ENCODE measurements at places on chromosomes 12 and 14.

- no peak for DNase-seq
Observed at GRCh38 chr14:30312214-30312613, 246.7 kb upstream of the G2E3 start.

GRCh38 chr12:14213542-14213941 lies 151.9 kb upstream of the ATF7IP start:
- DNase-seq: no peak

DNA sequence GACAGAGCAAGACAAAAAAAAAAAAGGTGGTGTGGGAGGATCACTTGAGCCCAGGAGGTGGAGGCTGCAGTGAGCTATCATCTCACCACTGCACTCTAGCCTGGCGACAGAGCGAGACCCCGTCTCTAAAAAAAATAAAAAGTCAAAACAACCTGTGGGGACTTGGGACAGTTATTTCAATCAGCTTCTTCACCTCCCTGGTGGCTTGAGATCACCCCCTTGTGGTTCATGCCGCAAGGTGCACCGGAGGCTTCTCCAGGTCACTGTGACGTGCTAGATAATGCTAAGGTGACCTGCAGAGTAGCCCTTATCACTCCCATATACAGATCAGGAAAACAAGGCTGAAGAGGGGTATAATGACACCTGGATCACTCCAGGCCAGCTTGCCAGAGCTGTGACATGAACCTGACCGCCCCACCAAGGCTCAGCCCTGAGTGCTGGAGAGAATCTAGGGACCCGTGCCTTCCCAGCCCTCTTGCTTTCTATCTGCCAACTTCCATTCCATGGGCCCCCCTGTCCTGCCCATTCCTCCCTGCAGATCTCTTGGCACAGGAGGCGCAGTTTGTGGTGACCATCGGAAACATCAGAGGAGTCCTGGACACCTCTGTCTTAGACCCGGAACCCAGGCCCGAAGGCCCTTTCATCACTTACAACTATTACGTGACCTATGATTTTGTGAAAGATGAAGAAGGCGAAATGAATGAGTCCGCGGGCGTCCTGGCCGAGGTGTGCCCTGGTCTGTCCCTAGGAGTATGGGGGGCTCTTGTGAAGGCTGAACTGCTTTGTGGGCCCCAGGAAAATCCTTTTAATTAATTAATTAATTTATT lies 8.1 kb downstream of the LRRC43 start:
- peak; percentile 54 for DNase-seq

DNA sequence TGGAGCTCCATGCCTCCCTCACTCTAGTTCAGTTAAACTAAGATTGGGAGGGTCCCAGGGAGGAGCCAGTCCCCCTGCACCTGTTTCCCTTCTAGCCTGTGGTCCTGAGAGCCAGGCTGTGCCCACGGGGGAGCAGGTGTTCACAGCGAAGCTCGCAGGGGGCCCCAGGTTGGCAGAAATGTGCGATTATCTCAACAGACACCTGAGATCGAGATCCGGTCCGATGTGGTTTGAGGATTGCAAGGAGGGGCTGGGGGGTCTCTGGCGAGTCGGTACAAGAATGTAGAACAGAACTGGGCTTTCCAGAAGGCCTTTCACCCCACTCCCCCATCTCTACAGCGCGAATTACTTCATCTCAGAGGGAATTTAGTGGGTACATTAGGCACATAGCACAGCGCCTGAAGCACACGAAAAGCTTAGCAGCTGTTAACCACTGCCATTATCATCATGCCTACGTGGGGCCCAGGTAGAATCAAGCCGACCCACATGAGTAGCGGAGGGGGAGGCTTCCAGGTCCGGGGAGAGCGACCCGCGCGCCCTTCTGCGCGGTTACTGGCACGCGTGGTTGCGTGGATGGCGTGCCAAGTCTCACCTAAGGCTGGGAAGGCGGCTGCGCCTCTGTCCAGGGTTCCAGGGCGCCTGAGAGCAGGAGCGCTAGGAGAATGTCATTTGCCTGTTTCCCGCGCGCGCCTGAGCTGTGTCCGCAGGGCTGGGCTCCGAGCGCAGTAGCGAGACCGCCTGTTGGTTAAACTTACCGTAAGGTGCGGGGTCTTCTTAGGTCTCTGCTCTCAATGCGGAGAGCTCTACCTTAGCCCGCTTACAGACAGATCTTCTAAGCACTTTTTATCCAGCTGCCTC lies 1539.5 kb upstream of the TMEM132C start:
- DNase-seq: no peak

DNA sequence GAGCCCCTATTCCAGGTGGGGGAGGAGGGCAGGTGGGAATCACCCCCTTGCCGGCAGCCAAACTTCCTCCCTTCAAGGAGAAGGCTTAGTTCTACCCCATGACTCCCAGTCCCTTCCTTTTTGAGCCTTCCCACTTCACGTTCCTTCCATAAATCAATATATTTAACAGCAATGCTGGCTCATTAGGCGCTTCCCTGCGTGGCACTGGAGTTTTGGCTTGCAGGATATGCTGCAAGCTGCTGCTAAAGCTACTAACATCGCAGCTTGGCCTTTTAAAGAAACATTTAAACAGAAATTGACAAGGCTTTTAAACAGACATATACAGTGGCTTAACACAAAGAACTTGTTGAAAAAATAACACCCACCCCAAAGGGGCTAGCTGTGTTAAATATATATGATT lies 308.0 kb upstream of the FKBP4 start:
- no peak for DNase-seq

DNA sequence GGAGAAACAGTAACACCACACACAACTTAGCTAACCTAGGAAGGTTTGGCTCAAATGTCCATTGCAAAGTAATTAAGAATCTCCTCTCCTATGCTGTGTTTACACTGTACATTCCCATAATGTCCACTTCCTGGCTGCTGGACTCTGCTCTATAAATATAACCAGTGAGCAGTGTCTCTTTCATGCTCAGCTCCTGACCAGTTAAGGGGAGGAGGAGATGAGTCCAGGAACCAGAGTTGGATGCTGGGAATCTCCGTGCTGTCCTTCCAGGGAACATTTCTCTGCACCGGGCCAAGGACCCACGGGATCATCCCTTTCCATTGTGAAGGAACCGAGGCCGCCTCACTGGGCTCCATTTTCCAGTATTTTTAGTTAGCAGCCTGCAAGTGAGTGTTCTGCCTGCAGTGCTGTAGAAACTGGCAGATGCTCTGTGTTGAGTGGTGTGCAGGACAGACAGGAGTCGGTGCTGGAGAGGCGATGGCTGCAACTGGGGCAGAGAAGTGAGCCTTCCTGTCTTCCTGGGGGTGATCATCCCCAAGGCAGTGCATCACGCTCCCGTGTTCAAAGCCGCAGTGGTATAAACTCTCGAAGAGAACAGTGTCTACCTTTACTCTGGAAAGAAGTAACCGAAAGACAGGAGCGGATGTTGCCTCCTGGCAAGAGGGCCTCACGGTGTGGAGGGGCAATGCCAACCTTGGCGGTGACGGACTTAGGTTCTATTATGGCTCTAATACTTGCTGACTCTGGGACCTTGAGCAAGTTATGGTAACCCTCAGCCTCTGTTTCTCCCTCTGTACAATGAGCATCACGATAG lies 195.5 kb downstream of the CACNA1C start:
- DNase-seq: no peak

GRCh38 chr12:53998900-53999236 lies 1.1 kb upstream of the HOXC9 start:
- no peak for DNase-seq

DNA sequence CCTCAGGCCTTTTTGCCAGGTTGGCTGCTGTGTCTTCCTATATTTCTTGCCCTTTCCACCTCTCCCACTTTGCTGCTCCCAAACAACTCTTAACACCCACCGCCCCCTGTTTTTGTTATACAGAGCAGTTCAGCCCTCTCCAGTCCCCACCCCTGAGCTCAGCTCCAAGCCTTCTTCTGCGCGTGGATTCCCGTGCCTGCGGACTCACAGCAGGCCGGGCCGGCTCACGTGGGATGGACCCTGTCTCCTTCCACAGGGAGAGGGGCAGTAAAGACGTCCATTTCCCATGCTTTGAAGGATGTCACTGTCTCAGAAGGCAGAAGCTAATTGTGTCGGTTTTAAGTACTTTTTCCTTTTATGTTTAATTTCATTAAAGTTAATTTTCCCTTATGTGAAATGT lies 139.4 kb downstream of the CACNA1C start:
- no peak for DNase-seq

GRCh38 chr14:98926146-98926545 lies 345.9 kb downstream of the BCL11B start:
- no peak for DNase-seq

GRCh38 chr14:52380294-52380693 lies 66.2 kb downstream of the PTGER2 start:
- DNase-seq: peak; percentile 53

DNA sequence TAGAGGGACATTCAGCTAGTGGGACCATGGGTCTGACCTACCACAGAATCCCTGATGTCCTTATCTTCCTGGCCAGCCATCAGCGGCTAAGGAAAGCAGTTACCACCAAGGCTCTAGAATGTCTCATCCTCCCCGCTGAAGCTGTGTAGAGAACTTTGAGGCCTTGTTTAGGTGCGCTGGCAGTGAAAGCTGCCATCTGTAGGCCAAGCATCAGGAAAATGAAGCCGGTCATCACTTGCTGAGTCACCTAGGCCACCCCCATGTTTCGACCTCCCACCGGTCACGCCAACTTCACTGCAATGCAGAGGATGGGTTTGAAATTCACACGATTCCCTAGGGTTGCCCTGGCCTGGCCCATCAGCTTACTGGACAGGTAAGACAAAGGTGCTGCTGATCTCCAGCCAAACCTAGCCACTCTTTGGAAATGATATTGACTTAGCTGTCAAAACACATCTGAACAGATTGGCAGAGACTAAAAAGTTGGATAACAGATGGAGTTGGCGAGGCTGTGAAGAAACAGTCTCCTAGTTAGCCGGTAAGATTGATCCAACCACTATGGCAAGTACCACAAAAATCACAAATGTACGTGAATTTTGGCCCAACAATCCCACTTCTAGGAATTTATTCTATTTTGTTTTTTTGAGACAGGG lies 52.0 kb downstream of the NOS1 start:
- DNase-seq: no peak

DNA sequence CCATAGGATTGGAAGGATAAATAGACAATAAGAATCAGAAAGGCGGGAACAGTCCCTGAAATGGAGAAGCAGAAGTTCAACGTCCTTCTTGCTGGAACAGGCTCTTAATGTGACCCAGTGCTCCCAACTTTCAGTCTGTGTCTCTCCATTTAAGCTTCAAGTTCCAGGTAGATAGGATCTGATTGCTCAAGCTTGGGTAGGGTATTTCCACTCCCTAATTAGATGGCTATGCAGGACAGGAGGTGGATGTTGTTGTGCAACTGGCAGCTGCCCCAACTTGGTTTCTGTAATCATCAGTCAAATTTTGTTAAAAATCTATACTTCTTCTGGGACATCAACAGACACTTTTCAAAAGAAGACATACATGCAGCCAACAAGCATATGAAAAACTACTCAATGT lies 266.2 kb downstream of the C12orf75 start:
- DNase-seq: no peak

DNA sequence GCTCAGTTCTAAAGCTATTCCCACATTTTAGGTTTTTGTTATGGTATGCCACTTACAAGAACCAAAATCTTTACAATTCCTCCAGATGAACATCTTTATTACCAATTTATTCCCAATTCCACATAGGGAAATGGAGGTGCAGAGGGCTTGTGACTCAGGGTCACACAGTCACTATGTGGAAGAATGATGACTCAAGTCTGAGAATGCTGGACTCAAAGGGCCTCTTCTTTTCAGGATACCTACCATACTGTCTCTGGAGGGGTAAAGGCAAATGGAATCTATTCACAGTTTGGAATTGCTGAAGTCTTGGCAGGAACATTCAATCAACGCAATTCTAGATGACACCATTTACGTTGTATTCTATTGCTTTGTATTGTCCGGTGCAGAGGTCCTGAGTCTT lies 48.2 kb upstream of the MANSC4 start:
- no peak for DNase-seq

DNA sequence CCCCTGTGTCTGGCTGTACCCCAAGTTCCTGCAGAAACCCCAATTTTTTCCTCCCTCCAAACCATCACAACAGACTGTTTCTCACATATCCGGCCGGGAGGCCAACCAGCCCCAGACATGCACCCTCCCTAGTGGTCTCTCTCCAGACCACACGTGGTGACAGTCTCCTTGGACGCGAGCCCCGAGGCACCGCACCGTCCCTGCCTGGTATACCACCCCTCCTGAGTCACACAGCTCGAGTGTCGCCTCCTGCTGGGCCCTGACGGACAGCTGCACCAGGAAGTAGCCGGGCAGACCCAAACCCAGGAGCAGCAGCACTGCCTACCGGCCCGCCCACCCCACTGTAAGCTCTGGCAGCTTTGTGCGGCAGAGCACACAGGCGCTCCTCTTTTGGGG lies 97.4 kb downstream of the RFLNA start:
- DNase-seq: peak; percentile 59

GRCh38 chr12:21350975-21351374 lies 16.3 kb upstream of the SLCO1A2 start:
- DNase-seq: no peak

- no peak for DNase-seq
Observed at GRCh38 chr12:87931812-87932211, 97.4 kb downstream of the C12orf50 start.

- DNase-seq: no peak
Observed at GRCh38 chr12:79420146-79420618, 270.6 kb downstream of the PAWR start.

- DNase-seq: no peak
Observed at GRCh38 chr12:124833693-124834122, 30.0 kb downstream of the SCARB1 start.

GRCh38 chr14:104735830-104736642 lies 12.0 kb downstream of the ADSS1 start:
- peak; percentile 79 for DNase-seq

DNA sequence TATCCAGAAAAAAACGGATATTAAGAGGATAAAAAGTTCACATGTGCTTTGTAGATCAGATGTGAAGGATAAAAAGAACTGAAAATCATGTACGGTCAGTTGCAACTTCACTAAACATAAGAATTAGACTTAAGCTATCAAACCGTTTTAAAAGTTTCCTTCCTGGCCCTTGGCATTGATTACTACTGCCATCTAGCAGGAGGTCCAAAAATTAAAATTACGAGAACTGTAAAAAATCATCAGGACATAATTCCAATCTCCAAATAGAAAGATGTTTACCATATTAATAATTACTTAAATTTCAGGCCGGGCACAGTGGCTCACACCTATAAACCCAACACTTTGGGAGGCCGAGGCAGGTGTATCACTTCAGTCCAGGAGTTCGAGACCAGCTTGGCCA lies 7.9 kb downstream of the WDR89 start:
- DNase-seq: no peak
